ENCODE measurements at places on chromosomes 3 and 15. TPM values are rescaled to one million over a fixed set of nuclear protein-coding genes. Genes with fewer than 3 reads are reported as not detected.

The CP gene
- total RNA-seq = 10.4 TPM

The MINAR1 gene
- total RNA-seq = 4.3 TPM

The BHLHE40 gene
- 84.8 TPM for total RNA-seq

The CLEC3B gene
- 26.1 TPM for total RNA-seq

The IL17RE gene
- total RNA-seq = 1.1 TPM

The NKTR gene
- 95.2 TPM for total RNA-seq

The WWTR1 gene
- total RNA-seq = 41.0 TPM

The MEX3B gene
- total RNA-seq = 4.7 TPM

The SPTSSB gene
- 25.8 TPM for total RNA-seq

The OR5K2 gene
- total RNA-seq = not detected

The ROPN1 gene
- not detected for total RNA-seq

The RNU5B-1 gene
- total RNA-seq = not detected

The GBE1 gene
- total RNA-seq = 17.7 TPM

The ZNF619 gene
- 7.0 TPM for total RNA-seq

The TNNC1 gene
- not detected for total RNA-seq

The ZNF80 gene
- not detected for total RNA-seq

The ATP13A4 gene
- 61.5 TPM for total RNA-seq

The CELF6 gene
- 25.8 TPM for total RNA-seq

The KLHL40 gene
- total RNA-seq = not detected

The SMCO1 gene
- not detected for total RNA-seq

The PAK6 gene
- total RNA-seq = 48.1 TPM

The FGF12 gene
- total RNA-seq = 181 TPM

The SAXO2 gene
- 15.7 TPM for total RNA-seq

The SLC25A36 gene
- 57.9 TPM for total RNA-seq

The PLSCR2 gene
- not detected for total RNA-seq

The EFHB gene
- total RNA-seq = 6.1 TPM
